Heart right ventricle (tissue), 16 donors: ENCODE measurements at places on chromosomes 2 and 18. TPM values are rescaled to one million over a fixed set of nuclear protein-coding genes. Genes with fewer than 3 reads are reported as not detected.

MYOM1 gene
- 94.4 TPM for polyA plus RNA-seq

SPC25 gene
- 0.10 TPM for polyA plus RNA-seq

TWIST2 gene
- 3.5 TPM for polyA plus RNA-seq

TNS1 gene
- 64.6 TPM for polyA plus RNA-seq

CNOT9 gene
- polyA plus RNA-seq = 17.6 TPM

PLEK gene
- polyA plus RNA-seq = 3.3 TPM

KIF5C gene
- polyA plus RNA-seq = 0.25 TPM

FASTKD1 gene
- 243 TPM for polyA plus RNA-seq

GPAT2 gene
- polyA plus RNA-seq = 9.2 TPM

KCNJ13 gene
- not detected for polyA plus RNA-seq

UBE2F gene
- polyA plus RNA-seq = 43.5 TPM

GALNT14 gene
- 0.65 TPM for polyA plus RNA-seq

DSG4 gene
- not detected for polyA plus RNA-seq

PPP3R1 gene
- 13.3 TPM for polyA plus RNA-seq

SLC9A4 gene
- not detected for polyA plus RNA-seq

C2orf72 gene
- not detected for polyA plus RNA-seq

ZNF521 gene
- polyA plus RNA-seq = 3.3 TPM

FZD7 gene
- polyA plus RNA-seq = 6.6 TPM

UGT1A3 gene
- polyA plus RNA-seq = not detected

ZNF804A gene
- polyA plus RNA-seq = 0.03 TPM

FBXO15 gene
- polyA plus RNA-seq = 0.14 TPM
